HS-27A (cell line): ENCODE measurements at places on chromosomes 4 and X.
A peak's percentile ranks its signal among the peaks of the same experiment; 100 is the strongest.

DNA sequence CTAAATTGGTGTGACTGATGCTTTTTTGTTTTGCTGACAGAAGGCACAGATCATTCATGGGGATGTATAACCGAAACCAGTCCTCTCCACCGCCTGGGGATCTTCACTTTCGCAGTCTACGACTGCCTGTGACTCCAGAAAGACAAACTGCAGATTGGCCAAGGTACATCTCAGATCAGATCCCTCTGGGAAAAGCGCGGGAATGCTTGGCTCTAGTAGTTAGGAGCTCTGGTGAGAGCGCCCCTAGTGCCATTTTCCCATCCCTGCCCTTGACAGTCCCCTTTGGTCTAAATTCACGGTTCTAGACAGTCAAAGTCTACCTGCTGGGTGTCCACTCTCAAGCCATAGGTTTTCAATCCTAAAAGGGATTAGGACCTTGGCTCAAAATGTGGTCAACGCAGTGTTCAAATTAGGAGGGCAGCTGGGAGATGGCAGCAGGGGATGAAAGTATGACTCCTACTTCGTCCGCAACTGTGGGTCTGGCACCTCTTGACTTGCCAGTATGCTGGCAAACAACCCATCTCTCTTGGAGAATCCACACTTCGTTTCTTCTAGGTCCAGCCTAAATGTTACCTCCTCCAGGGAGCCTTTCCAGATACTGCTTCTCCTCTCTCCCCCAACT lies 6.9 kb upstream of the HAND2 start:
- DNase-seq, result no peak

- DNase-seq, result no peak
Observed at GRCh38 chrX:54180403-54180802, 2.7 kb downstream of the FAM120C start.

GRCh38 chr4:48756689-48757220 lies 23.3 kb downstream of the FRYL start:
- DNase-seq, result no peak

- no peak for DNase-seq
Observed at GRCh38 chrX:120332394-120332793, 21.1 kb upstream of the TMEM255A start.

GRCh38 chrX:18707426-18708049 lies at the start of gene PPEF1:
Gene PPEF1, plus strand, starts transcription at chrX:18707645. Its CDS starts 136 bp downstream, at chrX:18707781.
- DNase-seq, result no peak

- no peak for DNase-seq
Observed at GRCh38 chr4:20652226-20652885, 47.9 kb upstream of the PACRGL start.

- DNase-seq, result no peak
Observed at GRCh38 chrX:71301195-71301924, at the start of gene ITGB1BP2. Gene ITGB1BP2, plus strand, starts transcription at chrX:71301750. Its CDS starts 57 bp downstream, at chrX:71301807.

DNA sequence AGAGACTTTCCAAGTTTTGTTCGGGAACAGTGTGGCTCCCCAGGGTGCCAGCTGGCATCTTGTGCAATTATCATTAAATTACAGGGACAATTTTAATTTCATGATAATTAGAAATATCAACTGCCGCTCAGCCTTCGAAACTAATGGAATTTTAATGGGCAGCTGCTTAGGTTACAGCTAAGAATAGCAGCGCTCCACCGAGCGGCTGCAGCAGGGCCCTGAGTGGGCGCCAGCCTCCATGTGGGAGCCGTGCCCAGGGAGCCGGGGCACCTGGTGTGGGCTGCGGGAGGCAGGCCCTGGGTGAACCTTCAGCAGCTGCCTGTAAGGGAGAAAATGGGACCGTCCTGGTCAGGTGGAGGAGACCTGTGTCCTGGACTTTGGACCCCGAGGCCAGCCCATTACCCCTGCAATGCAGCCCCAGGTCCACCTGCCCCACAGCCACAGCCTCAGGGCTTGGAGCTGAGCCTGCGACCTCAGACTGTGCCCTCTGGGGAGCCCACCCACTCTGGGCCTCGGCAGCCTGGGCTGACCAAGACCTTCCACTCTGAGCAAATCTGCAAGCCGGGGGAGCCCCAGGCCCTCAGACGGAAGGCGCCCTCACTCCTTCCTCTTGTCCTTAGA lies 21.1 kb downstream of the MSANTD1 start:
- no peak for DNase-seq

DNA sequence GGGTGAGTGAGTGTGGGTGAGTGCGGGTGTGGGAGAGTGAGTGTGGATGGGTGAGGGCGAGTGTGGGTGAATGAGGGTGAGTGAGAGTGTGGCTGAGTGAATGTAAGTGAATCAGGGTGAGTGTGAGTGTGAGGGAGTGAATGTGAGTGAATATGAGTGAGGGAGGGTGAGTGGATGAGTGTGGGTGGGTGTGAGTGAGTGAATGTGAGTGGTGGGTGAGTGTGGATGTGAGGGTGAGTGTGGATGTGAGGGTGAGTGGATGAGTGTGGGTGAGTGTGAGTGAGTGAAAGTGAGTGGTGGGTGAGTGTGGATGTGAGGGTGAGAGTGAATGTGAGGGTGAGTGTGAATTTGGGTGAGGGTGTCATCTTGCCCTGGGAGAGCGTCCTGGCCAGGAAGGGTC lies 67.5 kb downstream of the TRIML1 start:
- DNase-seq, result no peak

GRCh38 chr4:70671091-70671490 lies 4.8 kb upstream of the JCHAIN start:
- no peak for DNase-seq

GRCh38 chr4:2746891-2747695 lies 9.0 kb downstream of the TNIP2 start:
- no peak for DNase-seq

- DNase-seq, result no peak
Observed at GRCh38 chr4:16819652-16820051, 78.8 kb downstream of the LDB2 start.

DNA sequence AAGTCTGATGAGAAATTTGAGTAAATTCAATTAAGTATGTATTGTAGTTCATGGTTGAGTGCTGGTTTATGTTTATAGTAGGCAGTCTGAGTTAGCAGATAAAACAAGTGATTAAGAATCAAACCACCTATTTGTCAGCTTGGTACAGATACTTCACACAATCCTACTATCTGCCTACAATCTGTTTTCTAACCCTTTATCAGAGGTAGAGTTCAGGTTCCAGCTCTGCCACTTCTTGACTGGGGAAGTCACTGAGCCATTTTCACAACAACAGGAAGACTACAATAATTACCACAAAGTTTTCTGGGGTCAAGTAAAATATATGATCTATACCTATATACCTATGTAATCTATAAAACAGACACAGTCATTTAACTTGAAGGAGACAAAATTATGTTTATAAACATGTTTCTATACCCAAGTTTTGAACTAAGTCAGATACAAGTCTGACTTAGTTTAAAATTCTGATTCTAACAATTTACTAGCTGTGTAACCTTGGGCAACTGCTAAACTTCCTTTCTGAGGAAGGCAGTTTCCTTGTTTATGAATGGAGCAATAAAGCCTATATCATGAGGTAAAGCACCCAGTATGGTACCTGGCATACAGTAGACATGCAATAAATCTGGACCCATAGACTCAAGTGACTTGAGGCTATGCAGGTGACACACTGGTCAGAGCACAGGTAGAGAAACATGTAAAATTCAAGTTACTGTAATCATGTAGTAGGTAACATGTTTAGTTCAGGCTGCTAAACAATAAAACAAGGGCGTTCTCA lies 37.2 kb upstream of the BDH2 start:
- no peak for DNase-seq

DNA sequence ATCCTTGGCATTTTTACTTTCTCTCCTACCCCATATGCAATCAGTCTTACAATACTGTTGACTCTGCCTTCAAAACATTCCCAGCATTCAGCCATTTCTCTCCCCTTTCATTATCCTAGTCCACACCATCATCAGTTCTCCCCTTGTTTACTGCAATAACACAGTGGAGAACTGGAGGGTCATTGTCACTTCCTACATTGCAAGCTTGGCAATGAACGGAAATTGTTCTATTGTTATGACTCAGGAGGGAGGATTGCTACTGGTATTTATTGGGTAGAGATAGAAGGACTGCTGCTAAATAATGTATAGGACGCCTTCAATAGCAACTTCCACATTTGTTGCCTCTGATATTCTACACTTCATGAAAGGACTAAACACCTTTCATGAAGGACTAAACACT lies 231.8 kb downstream of the BANK1 start:
- no peak for DNase-seq

DNA sequence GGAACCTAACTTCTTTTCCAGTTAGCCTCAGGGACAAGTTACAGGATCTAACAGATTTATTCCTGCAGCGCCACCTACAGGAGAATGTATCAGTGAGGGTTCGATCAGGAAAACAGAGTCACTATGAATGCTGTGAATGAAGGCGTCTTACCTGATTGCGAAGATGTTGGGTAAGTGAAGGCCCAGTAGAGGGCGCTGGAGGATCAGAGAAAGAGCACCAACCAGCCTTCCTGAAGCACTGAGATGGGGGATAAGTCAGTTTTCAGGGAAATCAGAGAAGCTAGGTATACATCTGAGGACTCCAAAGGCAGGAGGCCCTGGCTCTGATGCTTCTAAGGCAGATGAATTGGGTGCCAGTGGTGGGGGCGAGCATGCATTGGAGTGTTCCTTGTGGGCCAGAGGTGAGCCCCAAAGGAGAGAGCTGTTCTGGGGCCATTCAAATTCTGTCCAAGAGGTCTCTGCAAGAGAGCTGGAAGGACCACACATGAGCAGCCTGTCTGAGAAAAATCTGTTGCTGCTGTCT lies 169.9 kb upstream of the AADAT start:
- DNase-seq, result peak; percentile 50

- DNase-seq, result no peak
Observed at GRCh38 chr4:70830054-70830453, 9.6 kb downstream of the GRSF1 start.

DNA sequence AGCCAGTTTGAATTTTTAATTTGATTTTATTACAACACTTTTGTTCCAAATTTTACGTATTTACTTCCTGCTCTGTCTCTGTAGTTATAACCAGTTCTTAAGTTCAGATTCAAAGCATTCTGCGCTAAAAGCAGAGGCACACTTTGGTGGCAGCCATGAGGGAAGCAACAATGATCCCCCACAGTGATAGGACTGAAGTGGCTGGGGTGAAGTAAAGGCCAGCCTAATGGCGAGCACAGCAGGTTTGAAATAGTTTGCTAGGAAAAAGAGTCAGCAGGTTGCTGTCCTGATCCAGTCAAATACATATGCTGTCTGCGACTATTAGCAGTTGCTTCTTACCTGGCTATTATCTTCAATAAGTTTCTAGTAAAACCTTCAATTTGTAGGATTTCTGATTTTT lies 176.3 kb downstream of the RPA4 start:
- DNase-seq, result no peak

DNA sequence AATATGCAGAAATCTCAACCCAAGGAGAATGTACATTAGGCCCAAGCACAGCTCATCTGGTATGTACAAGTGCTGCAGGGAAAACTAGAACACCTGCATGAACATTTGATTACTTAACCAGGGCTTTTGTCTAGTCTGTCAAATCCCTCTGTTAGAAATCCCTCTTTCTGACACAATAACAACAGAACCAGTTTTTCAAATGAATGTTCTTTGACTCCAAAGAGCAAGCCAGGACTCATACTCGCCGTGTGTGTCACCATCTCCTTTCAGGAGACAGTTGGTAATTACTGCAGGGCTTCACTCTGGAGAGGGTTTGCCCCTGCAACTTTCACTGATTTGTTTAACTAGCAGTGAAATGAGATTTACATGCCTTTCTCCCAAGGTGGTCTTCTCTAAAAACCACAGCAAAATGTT lies 143.0 kb upstream of the FAM241A start:
- DNase-seq, result no peak

GRCh38 chrX:15475021-15475420 lies 18.1 kb downstream of the PIR start:
- no peak for DNase-seq

GRCh38 chrX:65752294-65752693 lies 84.8 kb downstream of the MSN start:
- DNase-seq, result no peak
